ENCODE measurements at places on chromosomes 3 and 15.

DNA sequence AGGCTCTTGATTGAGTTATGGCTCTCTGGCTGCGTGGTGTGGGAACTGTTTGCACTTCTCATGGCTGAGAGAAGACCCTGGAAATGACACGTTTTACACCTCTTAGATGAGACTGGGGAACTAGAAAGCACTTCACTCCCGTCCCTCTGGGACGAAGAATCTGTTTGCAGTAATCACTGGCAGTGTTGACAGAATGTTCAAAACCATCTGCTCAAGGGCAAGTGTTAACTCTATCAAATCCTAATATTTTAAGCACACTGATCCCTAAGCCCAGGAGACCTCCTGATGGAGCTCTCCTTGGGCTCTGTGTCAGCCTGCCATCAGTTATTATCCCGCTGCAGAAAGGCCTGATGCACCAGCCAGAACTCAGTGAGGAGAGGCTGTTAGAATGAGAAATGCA is 323.8 kb upstream of the DNAJC19 start:
- no peak overlapping the region for H3K4me3 ChIP-seq
- H3K27me3 ChIP-seq, result no peaks in the 10 kb centered on the region
- H3K27ac ChIP-seq, result no peak overlapping the region
- no peaks in the 10 kb centered on the region for H3K36me3 ChIP-seq

DNA sequence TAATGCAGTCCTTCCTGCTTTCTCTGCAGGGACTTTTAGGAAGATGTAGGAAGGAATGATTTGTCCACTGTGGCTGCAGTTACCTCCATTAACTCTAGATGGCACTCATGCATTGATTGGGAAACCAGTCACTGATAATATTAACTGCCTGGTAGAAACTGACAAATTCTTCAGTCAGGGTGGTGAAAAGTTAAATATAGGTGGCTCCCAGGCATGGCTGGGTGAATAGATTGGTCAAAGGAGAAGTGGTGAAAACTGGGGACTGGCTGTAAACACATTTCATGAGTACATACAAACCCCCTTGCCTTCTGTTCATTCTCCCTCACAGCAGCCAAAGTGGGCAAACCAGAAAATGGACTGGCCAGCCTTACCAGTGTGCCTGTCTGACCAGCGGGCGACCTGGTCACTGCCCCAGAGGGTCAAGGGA is 333.4 kb downstream of the THSD4 start:
- no peaks in the 10 kb centered on the region for H3K4me1 ChIP-seq
- no peak overlapping the region for H3K27ac ChIP-seq
- H3K27me3 ChIP-seq, result peaks cover 5% of the 10 kb centered on the region
- no peak for DNase-seq

- H3K4me1 ChIP-seq, result peaks cover 26% of the 10 kb centered on the region
- no peaks in the 10 kb centered on the region for H3K36me3 ChIP-seq
- H3K4me3 ChIP-seq, result no peak overlapping the region
- peak overlapping the region; percentile 70 for H3K27ac ChIP-seq
- peak; percentile 35 for DNase-seq
Measured at GRCh38 chr3:144028798-144029411, 57.3 kb downstream of the DIPK2A start.

GRCh38 chr3:40751666-40752065 is 226.9 kb downstream of the ZNF621 start:
- no peak for DNase-seq
- H3K4me3 ChIP-seq, result no peak overlapping the region
- H3K36me3 ChIP-seq, result peaks cover 2% of the 10 kb centered on the region
- no peak overlapping the region for H3K27ac ChIP-seq
- peaks cover 2% of the 10 kb centered on the region for H3K4me1 ChIP-seq

- no peak overlapping the region for H3K4me3 ChIP-seq
- peaks cover 5% of the 10 kb centered on the region for H3K4me1 ChIP-seq
- no peak overlapping the region for H3K27ac ChIP-seq
- H3K36me3 ChIP-seq, result no peaks in the 10 kb centered on the region
- peaks cover 9% of the 10 kb centered on the region for H3K27me3 ChIP-seq
Measured at GRCh38 chr15:36557364-36557763, 22.1 kb upstream of the CDIN1 start.
